C1 segment of cervical spinal cord (tissue), 14 donors: ENCODE measurements at places on chromosomes 7 and 10.

GRCh38 chr7:64879086-64879730 lies 23.9 kb upstream of the ZNF273 start:
- DNase-seq = no peak

DNA sequence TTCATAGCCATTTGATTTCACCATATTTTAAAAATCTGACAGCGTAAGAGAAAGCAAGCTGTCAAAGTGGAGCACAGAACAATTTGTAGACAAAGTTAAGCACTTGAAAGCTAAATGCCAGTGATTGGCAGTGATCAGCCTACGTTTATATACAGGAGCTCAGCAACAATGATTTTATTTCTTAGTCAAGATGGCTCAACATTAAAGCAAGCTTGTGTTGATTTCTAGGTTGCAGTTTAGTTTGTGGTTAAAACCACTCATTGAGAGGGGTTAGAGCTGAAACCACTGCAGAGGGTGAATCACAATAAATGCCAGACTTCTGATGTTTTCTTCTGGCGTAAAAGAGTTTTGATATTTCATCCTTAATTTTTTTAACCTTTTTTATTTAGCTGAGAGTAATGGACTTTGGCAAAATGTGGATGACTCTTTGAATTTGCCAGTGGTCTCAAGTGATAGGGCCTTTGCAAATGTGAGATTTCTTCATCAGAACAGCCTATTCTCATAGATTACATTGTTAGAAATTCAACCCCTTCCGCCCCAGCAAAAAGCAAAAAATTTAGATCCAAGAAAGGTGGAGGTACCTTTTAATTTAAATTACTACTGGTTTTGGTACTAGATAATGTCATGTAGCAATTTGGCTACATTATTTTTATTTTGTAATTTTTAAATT lies 73.8 kb downstream of the SHOC2 start:
- no peak for DNase-seq

DNA sequence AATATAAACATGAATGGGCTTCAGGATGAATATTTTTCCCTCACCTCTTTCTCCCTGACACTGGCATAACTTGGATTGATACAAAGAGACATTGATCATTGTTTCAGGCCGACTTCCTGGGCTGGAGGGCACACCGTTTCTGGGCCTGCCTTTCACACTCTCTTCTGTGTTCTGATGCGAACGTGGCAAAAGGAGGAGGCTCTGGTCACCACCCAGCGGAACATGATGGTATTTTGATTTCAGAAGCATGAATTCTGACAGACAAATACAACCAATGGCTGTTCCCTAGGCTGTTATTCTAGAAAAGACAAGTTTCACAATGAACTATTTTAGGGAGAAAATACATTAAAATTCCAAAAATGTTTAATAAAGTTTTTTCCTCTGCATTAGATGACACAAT lies 534.5 kb upstream of the MKI67 start:
- no peak for DNase-seq

GRCh38 chr7:81721437-81721836 lies 48.4 kb downstream of the HGF start:
- DNase-seq = no peak

GRCh38 chr7:120898715-120899499 lies 41.0 kb upstream of the TSPAN12 start:
- no peak for DNase-seq

DNA sequence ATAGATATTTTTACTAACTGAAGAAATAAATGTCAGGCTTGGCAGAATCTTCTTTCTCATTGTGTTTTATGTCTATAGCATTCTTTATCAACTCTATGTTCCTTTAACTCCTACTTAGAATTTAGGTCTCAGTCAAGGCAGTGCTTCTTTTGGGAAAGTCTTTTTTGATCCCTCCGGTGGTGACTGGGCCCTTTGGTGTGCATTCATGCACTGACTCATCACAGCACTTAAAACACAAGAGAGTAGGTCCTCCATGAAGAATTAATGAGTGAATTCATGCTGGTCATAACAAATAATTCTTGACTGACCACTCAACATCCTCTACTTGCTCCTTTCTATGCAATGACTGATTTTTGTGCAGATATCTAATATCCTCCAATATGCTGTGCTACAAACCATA lies 458.8 kb upstream of the LRRTM3 start:
- DNase-seq = no peak

GRCh38 chr10:60757420-60757895 lies 20.8 kb upstream of the CDK1 start:
- no peak for DNase-seq

DNA sequence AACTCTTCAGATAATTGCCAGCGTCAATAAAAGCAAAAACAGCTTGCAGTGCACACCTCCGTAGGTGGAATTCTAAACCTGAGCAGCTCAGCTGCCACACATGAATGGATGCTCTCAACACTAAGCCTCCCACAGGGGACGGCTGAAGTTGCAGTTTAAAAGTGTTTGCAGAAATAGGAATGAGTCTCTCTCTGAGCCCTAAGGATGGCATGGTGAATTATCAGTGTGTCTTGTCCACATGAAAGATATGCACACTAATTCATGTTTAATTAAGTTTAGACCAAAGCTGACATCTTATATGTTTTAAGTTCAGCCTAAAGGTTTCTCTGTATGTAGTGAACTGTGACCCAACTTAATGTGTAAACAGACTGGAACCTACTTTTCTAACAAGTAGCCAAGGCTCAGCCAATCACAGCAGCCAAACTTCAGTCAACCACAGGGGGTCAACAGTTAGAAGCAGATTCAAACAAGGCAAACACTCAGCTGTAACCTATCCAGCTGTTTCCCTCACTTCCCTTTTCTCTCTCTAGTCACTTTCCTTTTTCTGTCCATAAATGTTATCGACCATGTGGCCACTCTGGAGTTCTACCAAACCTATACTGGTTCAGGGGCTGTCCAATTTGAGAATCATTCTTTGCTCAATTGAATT lies 38.1 kb downstream of the CTTNBP2 start:
- DNase-seq = no peak

GRCh38 chr10:110311357-110311949 lies 6.7 kb upstream of the SMNDC1 start:
- DNase-seq = no peak

- no peak for DNase-seq
These were observed 2.1 kb downstream of the ADIRF start for GRCh38 chr10:86970162-86970981.

DNA sequence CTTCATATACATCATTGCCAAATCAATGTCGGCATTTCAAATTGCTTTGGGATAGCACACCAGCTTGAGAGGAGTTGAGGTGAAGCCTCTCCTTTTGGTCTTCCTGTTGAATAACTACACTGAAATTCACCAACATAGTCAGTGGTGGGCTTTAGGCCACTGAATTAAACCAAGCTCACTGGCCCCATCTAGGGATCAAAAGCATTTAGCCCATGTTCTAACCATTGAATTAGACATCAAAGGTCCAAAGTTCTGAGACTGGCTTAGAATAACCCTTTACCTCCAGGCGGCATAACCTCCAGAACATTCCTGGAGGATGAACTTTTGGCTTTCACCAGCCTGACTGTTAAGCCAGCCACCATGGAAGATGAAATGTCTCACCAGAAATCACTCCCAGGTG lies 54.6 kb downstream of the BPGM start:
- no peak for DNase-seq

DNA sequence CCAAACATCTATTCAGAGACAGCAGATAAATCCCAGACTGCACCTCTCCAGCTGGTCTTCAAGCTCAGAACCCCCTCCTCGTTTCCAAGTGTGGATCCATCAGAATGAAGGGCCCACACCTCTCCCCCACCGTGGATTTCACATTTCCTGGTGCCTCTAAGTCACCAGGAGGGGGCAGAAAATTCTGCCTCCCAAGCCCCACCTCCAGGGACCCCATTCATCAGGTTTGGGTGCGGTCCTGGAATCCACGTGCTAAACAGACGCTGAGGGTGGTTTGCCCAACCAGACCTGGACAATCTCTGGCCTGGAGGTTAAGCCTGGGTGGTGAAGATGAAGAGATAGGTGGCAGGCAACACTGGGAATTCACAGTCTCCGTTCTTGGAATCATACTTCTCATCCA lies 92.4 kb downstream of the WDR11 start:
- DNase-seq = no peak

- no peak for DNase-seq
These were observed 126.9 kb upstream of the EFCAB10 start for GRCh38 chr7:105707967-105708762.

DNA sequence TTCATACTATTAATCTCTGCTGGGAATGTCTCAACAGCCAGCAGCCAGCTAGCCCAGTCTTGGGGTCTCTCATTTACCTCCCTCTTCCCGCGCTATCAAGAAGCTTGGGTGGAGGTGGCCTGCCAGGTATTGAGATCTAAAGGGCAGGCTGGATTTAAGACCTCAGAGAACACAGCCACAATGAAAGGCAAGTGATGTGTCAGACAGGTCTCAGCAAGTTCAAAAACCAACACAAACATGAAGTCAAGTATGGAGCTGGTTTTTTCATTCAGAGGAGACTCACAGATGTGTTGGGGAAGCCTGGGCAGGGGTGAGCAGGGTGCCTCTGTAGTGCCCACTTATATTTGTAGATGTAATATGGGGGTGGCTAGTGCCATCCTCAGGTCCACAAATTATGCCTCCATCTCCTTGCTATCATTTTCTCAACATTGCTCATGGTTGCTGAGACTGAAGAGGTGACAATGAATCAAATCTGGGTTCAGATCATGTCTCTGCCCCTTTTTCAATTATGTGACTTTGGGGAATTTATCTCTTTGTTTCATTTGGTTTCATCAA lies 27.7 kb upstream of the CROT start:
- no peak for DNase-seq
